Stimulated activated CD4-positive, alpha-beta T cell treated with anti-CD3 and anti-CD28 coated beads, Interleukin-1b, Interleukin-23, amount 100 ng/mL, for 1 hour (primary cell): ENCODE measurements at places on chromosomes 7 and 10.

DNA sequence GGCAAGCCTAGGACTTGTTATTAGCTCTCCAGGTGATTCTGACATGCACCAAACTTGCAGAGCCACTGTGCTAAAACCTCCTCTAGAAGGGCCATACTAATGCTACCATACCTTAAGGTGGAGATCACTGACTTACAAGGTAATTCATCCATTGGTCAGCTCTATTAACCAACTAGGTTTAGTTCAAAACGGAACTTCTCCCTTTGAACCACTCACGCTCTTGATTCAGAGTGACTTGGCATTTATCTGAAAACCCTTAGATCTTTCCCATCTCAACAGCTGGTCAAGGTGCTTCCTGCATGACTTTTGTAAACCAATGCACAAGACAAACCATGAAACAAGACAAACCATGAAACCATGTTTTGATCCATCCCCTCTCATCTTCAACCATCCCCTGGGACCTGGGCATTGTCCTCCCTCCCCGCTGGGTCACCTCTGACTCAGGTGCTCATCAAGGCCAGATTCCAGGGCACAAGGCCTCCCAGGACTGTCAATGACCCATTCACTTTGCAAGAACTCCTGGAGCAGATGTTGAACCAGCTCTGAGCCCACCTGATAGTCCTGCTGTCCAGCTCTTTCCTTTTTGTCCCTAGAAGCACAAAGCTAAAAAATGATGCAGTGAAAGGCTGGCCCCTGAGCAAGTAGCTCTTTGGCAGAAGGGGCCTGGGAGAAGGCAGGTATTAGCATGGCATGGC is 18.8 kb downstream of the IMPDH1 start:
- no peak for DNase-seq

GRCh38 chr10:63503395-63503794 is 17.8 kb upstream of the REEP3 start:
- no peak for DNase-seq

GRCh38 chr7:140034421-140034820 is 28.3 kb downstream of the PARP12 start:
- no peak for DNase-seq

DNA sequence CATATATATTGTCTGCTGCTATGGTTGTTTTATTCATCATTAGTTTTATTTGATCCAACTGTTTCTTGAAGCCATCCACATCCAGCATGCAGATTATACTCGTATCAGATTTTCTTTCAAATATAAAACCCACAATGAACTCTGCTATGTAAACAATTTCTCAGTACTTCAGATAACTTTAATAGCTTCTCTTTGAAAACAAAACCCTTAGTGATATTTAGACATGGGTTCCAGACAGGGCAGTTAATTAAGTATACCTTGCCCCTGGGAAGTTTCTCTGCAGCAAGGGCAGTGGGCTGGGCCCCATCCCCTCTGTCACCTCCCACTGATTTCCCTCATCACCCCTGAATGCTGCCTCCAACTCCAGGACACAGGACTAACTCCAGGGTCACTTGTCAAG is 104.3 kb downstream of the GFRA1 start:
- no peak for DNase-seq

DNA sequence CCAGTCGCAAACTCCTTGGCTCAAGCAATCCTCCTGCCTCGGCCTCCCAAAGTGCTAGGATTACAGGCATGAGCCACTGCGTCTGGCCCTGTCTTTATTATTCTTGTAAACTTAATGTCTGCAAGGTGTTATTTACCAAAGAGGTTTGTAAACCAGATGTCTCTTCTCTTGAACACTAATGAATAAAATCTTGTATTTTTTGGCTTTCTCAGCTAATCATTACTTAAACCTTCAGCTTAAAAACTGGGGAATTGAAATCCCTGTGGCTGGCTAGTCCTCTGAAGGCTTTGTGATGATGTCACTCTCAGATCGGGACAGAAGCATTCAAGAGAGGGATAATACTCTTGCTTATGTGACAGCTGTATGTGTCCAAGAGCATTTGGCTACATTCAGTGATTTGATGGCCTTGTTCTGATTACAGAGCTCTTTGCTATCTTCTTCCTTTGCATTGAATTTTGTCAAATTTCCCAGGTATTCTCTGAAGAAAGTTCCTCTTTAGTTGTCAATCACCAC is 130.3 kb downstream of the BICC1 start:
- no peak for DNase-seq

DNA sequence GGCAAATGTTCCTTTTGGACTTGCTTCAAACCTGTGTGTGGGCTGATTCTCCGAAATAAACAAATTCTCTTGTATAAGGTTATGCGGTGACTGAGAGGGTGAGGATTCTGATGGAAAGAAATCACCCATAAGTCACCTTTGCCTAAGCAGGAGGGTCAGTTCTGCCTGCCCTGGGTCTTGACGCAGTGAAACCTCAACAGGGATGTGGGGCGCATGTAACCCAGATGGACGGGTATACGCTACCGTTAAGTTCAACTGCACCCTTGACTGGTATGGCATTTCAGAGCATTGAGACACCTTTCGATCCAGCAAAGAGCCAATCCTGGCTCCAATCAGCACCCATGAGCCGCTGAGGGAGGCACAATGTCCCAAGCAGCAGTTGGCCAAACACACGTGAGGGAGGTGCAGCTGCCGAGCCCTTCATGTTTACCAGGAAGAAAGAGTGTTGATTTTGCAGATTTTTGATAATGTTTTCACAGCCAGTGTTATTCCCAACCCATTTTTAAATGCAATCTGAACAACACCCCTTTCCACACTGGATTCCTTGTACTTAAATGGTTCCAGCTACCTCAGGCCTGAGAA is 48.1 kb downstream of the SORBS1 start:
- DNase-seq, result no peak

DNA sequence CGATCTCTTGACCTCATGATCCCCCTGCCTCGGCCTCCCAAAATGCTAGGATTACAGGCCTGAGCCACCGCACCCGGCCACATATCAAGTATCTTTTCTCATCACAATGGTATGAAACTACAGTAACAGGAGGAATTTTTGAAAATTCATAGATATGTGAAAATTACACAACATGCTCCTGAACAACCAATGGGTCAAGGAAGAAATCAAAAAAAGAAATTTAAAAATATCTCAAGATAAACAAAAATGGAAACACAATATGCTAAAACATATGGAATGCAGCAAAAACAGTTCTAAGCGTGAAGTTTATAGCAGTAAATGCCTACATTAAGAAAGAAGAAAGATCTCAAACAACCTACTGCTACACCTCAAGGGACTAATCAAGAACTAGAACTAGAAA is 59.8 kb upstream of the ADAM12 start:
- no peak for DNase-seq

DNA sequence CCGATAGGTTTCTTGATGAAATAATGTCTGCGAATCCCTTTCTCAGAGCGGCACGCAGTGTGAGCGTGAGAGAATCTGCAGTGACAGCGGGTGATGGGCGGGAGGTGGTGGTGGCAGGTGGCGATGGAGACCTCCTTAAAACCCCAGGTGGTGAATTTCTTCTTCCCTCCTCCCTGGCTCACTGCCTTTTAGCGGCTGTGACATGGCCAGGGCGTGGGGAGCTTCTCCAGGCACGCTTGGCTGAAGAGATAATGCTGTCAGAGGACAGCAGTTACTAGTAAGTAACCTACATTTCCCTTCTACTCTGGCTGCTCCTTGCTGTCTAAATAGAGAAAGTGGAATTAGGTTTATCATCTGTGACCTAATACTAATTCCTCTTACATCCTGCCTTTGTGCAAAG is 141.4 kb upstream of the INSYN2A start:
- DNase-seq, result no peak

- DNase-seq, result no peak
These were observed 15.2 kb downstream of the ZCWPW1 start for GRCh38 chr7:100413346-100413745.

- no peak for DNase-seq
These were observed 79.8 kb downstream of the ANK3 start for GRCh38 chr10:60309891-60310290.

- DNase-seq, result no peak
These were observed 24.3 kb downstream of the CBLL1 start for GRCh38 chr7:107768263-107768662.

DNA sequence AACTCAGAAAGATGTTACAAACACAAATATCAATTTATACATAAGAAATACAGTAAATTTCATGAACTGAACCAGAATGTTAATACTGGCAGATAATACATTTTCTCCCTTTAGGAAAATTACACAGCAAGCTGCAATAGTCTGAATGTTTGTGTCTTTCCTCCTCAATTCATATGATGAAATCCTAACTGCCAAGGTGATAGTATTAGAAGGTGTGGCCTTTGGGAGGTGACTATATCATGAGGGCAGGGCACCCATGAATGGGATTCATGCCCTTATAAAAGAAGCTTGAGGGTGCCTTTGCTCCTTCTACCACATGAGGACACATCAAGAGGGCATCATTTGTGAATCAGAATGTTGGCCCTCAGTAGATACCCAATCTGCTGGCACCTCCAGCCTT is 64.3 kb upstream of the GPR22 start:
- DNase-seq, result no peak

GRCh38 chr7:6367701-6368211 is 80.0 kb downstream of the DAGLB start:
- DNase-seq, result no peak

GRCh38 chr10:45502458-45502857 is 128.4 kb downstream of the ALOX5 start:
- DNase-seq, result no peak

DNA sequence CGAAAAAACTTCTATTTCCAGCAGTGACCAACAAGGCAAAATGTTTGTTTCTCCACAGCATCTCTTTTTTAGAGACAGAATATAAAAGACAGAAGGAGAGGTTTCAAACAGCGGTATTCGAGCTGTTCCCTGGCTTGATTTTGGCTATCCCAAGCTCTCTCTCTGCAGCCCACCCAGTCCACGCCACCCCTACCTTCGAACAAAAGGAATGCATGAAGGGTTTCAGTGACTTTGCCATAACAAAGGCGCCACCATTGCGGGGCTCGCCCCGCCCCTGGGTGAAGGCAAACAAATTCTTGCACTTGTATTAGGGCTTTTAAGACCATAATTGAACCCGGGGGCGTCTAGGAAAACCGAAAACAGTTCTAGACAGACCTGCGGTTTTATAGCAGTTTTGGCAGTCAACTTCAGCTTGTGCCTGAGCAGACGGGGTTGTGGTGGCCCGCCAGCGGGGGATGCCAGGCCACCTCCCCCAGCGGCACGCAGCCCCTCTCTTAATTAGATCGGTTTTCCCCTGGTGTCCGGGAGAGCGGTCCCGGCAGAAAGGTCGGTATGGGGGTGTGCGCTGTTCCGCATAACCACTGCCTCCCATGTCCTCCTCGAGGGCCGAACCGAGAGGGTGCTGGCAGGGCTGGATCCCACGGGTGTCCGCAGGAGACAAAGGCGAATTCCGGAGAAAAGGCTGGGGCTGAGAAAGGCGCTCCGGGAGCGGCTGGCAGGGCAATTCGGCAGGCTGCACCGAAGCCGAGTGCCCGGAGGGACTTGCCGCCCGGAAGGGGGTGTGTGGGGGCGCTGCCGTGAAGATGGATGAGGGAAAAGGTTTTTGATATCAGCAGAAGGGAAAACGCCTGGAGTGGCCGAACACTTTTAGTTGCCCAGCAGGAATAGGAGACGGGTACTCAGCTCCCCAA is 2.7 kb upstream of the HOXA11 start:
- no peak for DNase-seq

- no peak for DNase-seq
These were observed 47.4 kb downstream of the ZMYND11 start for GRCh38 chr10:182441-183201.

DNA sequence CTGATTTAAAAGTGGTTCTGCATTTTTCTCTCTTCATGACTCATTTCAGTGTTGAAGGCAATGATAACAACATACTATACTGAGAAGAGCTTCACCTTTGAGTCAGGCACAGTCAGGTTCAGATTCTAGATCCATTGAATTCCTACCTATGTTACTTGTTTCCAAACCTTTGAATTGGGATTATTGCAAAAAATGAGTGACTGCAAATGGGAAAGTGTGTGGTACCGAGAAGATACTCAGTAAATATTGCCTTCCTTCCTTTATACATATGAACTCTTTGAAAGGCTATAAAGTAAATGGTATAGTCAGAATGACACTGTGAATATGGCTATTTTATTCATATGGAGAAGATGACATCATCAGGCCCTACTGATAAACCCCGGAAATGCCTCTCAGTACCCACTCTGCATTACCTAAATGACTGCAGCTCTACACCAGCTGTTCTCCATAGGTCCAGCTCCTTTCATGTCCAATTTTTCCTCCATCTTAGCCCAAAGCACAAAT is 66.7 kb upstream of the FGL2 start:
- no peak for DNase-seq

GRCh38 chr10:112695539-112695938 is 248.5 kb downstream of the VTI1A start:
- no peak for DNase-seq

DNA sequence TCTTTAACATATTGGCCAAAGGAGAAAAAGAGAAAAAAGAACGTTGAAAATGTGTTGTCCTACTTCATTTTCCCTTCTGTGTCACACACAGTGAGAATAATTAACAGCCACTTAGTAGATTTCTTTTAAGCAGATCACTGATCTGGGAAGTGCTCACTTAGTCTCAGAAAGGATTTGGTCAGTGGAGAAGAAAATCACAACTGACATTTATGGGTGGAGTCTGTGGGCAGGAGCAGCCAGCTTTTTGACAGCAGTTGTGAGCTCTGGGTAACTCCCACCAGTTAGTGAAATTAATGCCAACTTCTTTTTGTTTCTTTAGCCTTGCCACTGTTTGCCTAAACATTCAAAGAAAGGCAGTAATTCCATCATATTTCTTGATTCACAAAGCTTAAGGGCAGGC is 49.7 kb downstream of the CDK14 start:
- DNase-seq, result no peak

GRCh38 chr7:155449008-155449868 is 8.7 kb upstream of the EN2 start:
- no peak for DNase-seq

GRCh38 chr10:8052956-8053445 is 1.5 kb upstream of the GATA3 start:
- no peak for DNase-seq

DNA sequence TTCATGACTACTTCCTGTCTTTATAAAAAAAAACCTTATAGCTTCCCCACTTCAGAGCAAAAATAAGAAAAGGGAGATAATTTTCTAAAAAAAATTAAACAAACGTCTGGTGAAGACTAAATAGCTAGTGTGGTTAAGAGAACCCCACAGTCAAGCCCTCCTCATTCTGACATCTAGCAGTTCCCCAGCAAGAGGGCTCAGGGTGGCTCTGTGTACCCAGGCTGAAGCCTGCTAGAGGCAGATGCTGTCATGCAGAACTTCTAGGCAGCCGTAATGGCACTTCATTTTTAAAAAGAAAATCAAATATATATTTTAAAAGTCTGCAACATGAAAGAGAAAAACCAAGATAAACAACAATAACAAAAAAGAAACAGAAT is 223.1 kb upstream of the KLF14 start:
- no peak for DNase-seq

GRCh38 chr7:98217623-98218582 is 6.7 kb downstream of the BHLHA15 start:
- DNase-seq, result no peak
